ENCODE measurements at places on chromosomes 2 and 18.

- DNase-seq, result no peak
These were observed 27.1 kb upstream of the ICOS start for GRCh38 chr2:203909261-203909967.

DNA sequence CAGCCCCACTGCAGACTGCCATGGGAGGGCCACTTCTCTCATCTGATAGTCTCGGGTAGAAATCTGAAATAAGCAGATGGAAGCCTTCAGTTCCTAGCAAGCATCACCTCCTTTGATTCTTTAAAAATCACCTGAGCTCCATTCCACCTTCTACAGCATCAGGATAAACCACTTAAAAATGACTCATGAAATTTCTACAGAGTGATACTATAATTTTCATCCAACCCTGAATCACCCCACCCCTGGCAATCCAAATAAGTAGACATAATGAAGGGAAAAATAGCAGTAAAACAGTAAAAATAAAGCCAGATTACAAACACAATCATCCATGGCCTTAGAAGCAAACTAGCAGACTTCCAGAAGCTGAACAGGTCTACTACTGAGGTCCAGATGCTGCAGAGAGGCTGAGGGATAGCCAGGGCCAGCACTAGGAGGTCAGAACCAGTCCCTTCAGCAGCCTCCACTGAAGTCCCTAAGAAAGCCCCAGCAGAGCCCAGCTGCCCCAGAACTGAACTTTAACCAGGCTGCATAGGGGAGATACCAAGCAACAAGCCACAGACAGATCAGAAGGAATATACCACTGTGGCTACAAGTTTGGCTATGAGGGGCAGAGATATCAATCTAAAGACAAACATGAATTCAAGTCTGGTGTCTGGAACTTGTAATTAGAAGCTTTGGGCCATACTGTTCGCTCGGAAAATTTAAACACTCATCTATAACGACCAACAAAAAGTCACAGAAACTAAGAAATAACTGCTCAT, 54.7 kb upstream of the RNU4ATAC start:
- DNase-seq, result no peak

GRCh38 chr2:171547256-171547655, 25.0 kb downstream of the CYBRD1 start:
- no peak for DNase-seq

- DNase-seq, result no peak
These were observed 187.6 kb downstream of the DOK6 start for GRCh38 chr18:69588301-69588700.

DNA sequence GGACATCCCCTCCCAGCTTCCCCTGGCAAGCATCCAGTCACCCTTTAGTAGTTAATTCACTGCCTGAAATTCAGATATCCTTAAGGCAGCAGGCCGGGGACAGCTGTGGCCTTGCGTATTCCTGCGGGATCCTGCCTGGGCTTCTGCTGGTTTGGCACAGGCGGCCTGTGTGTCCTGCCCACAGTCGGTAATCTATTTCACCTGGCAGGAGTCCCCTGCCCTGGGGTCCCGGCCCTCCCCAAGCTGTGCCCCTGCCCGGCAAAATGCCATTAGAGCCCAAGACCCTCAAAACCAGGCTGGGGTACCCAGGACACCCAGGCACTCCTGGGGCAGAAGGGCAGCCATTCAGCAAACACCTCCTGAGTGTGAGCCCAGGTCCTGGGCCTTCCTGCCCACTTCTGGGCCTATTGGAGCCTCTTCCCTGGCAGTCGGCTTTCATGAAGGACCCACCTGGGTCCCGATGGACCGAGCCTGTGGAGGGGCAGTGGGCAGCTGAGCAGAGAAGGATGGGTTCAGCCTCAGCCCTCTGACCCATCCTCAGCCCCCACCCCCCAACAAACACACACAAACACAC, 11.6 kb downstream of the CROCC2 start:
- DNase-seq, result no peak

GRCh38 chr2:240425697-240426096, 9.8 kb upstream of the GPC1 start:
- no peak for DNase-seq

GRCh38 chr2:237221443-237221842, 135.8 kb downstream of the COPS8 start:
- DNase-seq, result no peak

- DNase-seq, result no peak
These were observed 150.1 kb upstream of the CCDC150 start for GRCh38 chr2:196489371-196489770.

GRCh38 chr2:220123751-220124150, 496.3 kb downstream of the SLC4A3 start:
- DNase-seq, result no peak

GRCh38 chr2:202185156-202185555, 53.2 kb downstream of the SUMO1 start:
- no peak for DNase-seq

DNA sequence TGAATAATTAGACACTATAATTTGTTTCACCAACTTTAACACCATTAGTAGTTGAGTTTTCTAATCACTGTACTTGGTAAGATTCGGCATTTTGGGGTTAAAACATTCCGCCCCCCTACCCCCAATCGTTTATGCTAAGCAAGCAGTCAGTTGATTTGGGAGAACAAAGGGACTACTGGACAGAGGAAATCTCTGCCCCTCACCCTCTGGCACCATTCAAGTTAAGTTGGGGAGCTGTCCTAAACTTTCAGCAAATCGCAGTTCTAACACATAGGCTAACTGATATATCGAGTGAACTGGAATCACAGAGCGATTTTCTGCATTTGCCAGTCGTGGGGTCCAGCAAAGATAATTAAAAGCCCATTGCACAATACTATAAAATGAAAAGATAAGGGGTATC, 5.6 kb downstream of the KLF7 start:
- no peak for DNase-seq

- no peak for DNase-seq
These were observed 83.6 kb downstream of the RHOB start for GRCh38 chr2:20530520-20530919.

- DNase-seq, result no peak
These were observed 17.5 kb downstream of the TRAPPC12 start for GRCh38 chr2:3396920-3397559.

DNA sequence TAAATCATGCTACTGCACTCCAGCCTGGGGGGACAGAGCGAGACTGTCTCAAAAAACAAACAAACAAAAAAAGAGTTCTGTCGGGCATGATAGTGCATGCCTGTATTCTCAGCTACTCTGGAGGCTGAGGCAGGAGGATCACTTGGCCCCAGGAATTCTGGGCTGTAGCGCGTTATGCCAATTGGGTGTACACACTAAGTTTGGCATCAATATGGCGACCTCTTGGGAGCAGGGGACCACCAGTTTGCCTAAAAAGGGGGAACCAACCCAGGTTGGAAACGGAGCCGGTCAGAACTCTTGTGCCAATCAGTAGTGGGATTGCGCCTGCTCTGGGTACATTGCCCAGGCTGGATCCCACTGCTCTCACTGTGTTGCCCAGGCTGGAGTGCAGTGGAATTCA, 49.7 kb downstream of the SDC1 start:
- DNase-seq, result no peak

GRCh38 chr2:71749671-71750101, 296.3 kb downstream of the DYSF start:
- no peak for DNase-seq

DNA sequence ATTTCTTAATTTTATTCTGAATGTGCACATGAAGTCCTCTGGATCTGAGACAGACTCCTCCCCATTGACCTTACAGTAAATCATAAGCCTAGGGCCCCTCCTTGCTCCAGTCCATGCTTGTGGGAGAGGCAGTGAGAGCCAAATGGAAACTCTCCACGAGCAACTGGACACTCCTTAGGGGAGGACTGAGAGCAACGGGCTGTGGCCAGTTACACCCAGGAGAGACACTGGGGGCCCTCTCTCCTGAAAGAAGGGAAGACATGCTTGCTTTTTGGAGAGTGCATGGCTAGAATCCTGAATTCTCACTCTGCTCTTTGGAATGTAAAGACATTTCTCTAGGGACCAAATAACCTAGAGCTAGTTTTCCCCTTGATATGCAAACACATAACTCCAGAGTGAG, 49.0 kb upstream of the BIN1 start:
- DNase-seq, result no peak

DNA sequence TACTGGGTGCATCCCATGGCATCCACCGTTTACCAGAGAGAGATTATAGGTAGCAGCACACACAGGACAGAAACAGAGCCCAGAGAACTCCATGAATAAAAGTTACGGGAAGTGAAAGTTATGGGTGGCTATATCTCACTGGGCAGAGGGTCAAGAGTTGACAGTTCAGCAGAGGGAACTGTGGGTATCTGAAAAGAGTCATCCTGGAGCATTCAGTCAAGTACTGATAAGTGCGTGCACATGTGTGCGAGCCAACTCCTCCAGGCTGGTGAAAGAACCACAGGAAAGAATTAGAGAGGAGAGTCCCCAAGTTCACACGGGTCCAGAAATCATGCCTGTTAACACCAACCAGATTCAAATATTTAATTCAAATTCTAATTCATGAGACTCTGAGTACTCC, 1588.2 kb downstream of the LRP1B start:
- no peak for DNase-seq

DNA sequence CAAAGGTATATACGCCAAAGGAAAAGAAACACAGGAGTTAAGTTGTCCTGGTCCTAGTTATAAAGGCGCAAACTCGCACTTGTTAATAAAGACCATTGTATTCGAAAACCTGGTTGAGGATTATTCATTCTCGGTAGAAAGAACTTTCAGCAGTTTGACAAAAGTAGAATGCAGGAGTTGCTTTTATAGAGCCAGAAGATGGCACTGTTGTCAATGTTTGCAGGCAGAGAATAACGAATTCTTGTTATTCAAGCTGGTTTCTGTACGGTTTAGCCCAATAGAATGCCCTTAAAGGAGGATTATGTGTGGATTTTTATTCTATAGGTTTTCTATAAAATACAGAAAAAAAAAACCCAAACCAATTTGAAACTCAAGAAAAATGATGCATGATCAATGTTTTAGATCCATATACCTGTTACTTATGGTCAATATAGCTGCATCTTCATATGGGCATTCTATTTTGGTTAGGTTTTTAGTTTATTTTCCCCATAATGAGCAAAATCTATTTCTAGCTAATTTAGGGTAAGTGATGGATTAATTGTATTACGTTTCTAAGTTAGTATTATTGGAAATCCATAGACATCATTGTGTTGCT, 510.3 kb downstream of the PLCL1 start:
- DNase-seq, result no peak

- DNase-seq, result no peak
These were observed 1329.8 kb downstream of the DSC3 start for GRCh38 chr18:29712785-29713184.

DNA sequence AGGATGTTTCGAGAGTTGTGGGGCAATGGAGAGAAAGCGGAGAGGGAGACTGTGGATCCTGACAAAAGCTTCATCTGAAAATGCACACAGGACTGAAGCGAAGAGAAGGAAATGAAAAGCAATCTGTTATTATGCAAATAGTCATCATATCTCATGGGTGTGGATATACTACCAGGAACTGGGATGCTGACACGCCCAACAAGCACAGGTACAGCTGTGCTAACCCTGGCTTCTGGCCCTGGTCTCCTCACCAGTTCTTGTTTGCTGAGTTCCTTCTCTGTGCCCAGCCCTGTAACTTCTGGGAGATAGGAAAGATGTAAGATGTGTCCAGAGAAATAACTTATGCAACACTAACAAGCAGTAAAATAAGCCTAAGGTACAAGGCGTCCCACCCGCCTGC, 358.8 kb downstream of the CMPK2 start:
- no peak for DNase-seq

DNA sequence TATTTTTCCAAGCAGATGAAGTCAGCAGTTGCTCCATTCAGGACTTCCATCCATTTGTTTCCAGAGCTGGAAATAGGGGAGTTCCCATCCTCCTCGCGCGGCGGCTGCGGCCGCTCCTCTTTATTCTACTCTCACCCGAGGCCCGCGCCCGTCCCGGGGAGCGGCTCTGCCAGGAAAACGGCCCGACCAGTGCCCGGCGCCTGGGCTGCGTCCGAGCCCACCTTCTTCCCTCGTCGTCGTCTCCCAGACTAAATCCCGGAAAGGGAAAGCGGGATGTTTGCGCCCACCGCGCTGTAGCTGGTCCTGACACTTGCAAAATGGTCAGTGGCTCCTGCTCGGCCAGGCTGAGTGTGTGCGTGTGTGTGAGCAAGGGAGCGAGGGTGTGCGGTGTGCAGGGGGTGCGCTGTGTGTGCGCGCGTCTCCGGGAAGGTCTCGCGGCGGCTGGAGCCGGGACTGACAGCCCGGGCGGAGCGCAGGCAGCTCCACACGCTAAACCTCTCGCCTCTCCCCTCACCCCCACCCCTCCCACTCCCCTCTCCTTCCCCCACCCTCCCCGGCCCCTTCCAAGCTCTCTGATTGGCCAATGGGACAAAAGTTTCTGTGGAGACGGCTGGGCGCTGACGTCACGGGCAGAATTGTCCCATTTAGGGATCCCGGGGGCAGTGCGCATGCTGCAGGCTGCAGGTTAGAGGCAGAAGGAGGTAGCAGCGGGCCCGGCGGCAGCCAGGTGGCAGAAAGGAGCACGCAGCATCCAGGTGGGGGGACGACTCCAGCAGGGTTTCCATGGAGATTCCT, at the start of gene NOL4:
NOL4 (minus strand) TSS at position 491 of the 795 bp plus-strand sequence. CDS start 1,660 bp downstream, outside the sequence.
- no peak for DNase-seq

DNA sequence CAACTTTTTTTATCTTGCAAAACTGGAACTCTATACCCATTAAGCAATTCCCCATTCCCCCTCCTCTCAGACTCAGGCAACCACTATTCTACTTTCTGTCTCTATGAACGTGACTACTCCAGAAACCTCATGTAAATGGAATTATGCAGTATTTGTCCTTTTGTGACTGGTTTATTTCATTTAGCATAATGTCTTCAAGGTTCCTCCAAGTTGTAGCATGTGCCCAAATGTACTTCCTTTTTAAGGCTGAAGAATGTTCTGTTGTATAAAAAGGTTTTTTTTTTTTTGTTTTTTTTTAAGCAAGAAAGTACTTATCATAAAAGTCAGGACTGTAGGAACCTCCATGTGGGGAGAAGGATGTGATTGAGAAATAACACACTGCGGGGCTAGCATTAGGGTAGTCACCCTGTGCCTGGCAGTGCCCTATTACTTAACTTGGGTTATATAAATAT, 262.9 kb upstream of the FBXO11 start:
- DNase-seq, result no peak

- DNase-seq, result no peak
These were observed 275.3 kb upstream of the RAB12 start for GRCh38 chr18:8333961-8334360.
